Astrocyte (in vitro differentiated cells and primary cell): ENCODE measurements at places on chromosomes 1 and 21. TPM values are rescaled to one million over a fixed set of nuclear protein-coding genes. Genes with fewer than 3 reads are reported as not detected.

The OLFML3 gene
- 23.2 and 26.7 TPM in 2 replicates for total RNA-seq

The SYT11 gene
- total RNA-seq, result 22.1 and 22.3 TPM in 2 replicates

The SV2A gene
- 6.4 and 6.8 TPM in 2 replicates for total RNA-seq

The UQCRHL gene
- 1.3 and 1.7 TPM in 2 replicates for total RNA-seq

The FAM131C gene
- total RNA-seq, result 0.11 and 0.38 TPM in 2 replicates

The NID1 gene
- 73.0 and 76.8 TPM in 2 replicates for total RNA-seq

The TMEM200B gene
- 3.6 and 4.7 TPM in 2 replicates for total RNA-seq

The CFAP45 gene
- total RNA-seq, result 3.2 and 4.3 TPM in 2 replicates

- H3K36me3 ChIP-seq, result no peaks in the 10 kb centered on the region
- DNase-seq, result no peak
- H3K4me3 ChIP-seq, result no peak overlapping the region
- H3K27me3 ChIP-seq, result no peaks in the 10 kb centered on the region
- H3K4me1 ChIP-seq, result no peaks in the 10 kb centered on the region
Measured at GRCh38 chr1:93506126-93506525, 58.2 kb downstream of the FNBP1L start.

DNA sequence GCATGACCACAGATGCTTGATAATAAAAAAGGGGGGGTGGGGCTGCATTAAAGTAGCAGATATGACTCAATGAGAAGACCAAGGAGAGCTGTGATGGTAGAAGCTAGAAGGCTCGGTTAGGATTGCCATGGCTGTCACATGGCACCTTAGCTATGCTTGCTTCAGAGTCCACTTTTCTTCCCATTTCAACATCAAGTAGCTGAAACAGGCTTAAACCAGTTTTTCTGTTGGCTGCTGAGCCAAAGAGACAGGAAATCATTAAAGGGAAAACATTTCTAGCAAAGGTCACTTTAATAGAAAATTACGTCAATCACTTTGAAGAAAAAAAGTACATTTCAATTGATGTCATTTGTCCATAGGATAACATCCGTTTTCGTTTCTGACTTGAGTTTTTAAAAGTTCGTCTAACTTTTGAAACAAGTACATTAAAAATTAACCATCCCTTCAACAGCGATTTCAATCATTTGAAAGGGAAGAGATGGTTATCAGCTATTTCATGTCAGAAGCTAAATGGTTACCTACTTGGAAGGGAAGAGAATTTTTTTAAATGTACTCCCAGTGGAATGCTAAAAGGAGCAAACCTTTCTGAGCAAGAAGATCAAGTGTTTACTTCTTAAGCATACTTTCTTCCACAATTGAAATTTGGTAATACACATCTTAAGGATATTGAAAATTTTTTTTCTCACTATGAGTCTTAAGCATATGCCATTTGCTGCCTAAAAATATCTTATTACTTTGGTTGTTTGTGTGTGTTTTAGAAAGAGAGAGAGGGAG lies 488.1 kb upstream of the PRMT6 start:
- H3K27ac ChIP-seq, result no peak overlapping the region
- no peaks in the 10 kb centered on the region for H3K36me3 ChIP-seq
- H3K4me1 ChIP-seq, result no peaks in the 10 kb centered on the region
- no peak overlapping the region for H3K4me3 ChIP-seq

- H3K4me1 ChIP-seq, result peaks cover 6% of the 10 kb centered on the region
- no peak overlapping the region for H3K27ac ChIP-seq
- no peak overlapping the region for H3K4me3 ChIP-seq
Measured at GRCh38 chr1:53572065-53572814, 113.0 kb downstream of the DMRTB1 start.

DNA sequence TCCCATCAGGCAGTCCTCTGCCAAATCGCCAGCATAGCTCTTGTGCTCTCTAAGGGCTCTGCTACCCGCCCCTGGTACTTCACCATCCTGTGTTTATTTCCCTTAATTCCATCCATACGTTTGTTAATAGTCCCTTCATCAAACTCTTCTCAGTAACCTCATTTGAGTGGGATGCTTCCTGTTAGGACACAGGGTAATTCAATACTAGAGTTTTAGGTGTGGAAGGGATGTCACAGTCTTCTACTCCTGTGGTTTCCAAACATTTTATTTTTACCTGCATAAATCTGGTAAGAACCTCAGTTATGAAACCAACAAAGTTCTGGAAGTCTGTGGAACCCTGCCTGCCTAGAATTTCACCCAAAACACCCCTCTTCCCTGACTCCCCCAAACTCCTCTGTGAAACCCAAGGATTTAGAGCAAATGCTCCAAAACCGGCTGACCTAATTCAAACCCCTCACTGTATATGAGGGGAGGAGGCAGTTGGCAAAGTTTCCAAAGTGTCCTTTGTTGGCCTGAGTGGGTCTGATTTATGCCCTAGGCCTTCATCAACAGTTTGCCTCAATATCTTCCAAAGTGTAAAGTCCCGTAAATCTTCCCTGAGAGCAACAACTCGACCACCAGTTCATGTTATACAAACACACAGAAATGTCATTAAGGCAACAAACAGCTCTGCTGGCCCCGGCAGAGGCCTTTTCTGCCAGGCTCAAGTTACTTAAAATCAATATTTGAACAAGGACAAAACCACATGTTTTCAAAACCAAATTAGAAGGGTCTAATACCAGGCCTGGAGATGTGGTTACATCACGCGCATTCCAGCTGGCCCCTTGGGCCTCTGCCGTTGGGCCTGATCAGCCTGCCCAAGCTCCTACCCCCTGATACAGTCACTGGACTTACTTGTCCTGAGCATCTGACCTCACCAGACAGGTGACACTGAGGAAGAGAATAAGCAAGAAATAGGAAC lies 82.4 kb upstream of the FGGY start:
- H3K4me3 ChIP-seq, result no peak overlapping the region
- no peak overlapping the region for H3K27ac ChIP-seq
- no peaks in the 10 kb centered on the region for H3K27me3 ChIP-seq
- H3K36me3 ChIP-seq, result no peaks in the 10 kb centered on the region

DNA sequence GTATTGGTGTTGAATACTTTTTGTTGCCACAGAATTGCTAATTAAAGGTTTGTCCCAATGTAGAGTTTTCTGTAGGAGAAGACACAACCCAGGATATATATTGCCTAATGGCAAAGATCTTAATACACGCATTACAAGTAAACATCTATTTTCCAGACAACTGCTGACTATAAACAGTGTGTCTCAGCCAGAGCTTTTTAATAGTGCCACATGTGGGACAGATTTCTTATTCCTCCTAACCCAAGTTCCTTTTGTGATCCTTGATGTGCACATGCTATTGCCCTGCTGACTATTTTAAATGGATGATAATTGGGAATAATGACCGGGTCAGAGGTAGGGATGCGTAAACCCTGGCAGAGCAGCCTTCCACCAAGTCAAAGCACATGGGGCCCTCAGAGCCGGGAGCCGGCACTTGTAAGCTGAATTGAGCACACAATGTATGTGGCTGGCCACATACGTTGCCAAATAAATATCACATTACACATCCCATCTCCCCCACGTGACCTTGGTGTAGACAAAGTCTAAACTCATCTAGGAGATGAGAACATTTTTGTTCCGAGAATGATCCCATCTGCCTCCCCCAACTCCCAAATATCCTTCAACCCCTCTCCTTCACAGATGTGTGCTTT lies 209.8 kb upstream of the NFIA start:
- peaks cover 7% of the 10 kb centered on the region for H3K4me1 ChIP-seq
- no peak for DNase-seq
- H3K27me3 ChIP-seq, result peaks cover 9% of the 10 kb centered on the region
- no peak overlapping the region for H3K27ac ChIP-seq
- H3K4me3 ChIP-seq, result no peak overlapping the region

- no peak for DNase-seq
- peaks cover 36% of the 10 kb centered on the region for H3K4me1 ChIP-seq
- H3K27me3 ChIP-seq, result no peaks in the 10 kb centered on the region
- no peak overlapping the region for H3K27ac ChIP-seq
Measured at GRCh38 chr1:156488566-156489165, 11.9 kb downstream of the MEF2D start.

DNA sequence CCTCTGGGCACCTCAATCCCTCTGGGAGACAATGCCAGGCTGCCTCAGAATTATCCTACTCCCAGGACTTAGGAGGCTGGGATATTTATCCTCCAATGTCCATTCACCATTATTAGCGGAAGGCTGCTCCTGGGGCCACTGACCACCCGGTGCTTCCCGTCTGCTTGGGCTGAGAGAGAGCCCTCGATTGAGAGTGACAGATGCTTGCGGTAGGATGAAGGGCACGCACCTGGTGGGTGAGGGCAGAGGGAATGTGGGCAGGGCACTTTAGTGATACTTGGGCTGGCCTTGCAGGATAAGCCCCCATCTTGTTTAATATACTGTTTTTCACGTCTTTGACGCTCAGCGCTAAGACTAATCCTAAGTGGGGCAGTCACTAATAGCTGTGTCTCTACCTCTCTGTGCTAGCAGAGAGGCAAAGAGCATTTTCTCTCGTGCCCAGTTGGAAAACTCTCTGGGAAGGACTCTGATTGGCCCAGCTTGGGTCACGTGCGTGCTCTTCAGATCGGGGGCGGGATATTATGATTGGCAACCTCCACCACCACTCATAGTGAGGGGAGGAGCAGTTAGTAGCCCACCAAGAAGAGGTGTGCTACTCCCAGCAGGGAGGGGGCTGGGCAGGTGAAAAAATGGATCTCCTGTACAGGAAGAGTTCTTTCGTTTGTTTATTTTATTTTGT lies 10.6 kb upstream of the PARS2 start:
- DNase-seq, result peak; percentile 16
- no peaks in the 10 kb centered on the region for H3K4me1 ChIP-seq
- H3K27ac ChIP-seq, result no peak overlapping the region
- H3K27me3 ChIP-seq, result peaks cover 20% of the 10 kb centered on the region
- H3K36me3 ChIP-seq, result no peaks in the 10 kb centered on the region

- no peak overlapping the region for H3K27ac ChIP-seq
- peaks cover 4% of the 10 kb centered on the region for H3K4me1 ChIP-seq
- no peaks in the 10 kb centered on the region for H3K27me3 ChIP-seq
- no peak overlapping the region for H3K4me3 ChIP-seq
Measured at GRCh38 chr1:239361403-239361802, 25.0 kb upstream of the CHRM3 start.

GRCh38 chr1:112826217-112826944 lies 111.2 kb upstream of the PPM1J start:
- DNase-seq, result no peak
- no peaks in the 10 kb centered on the region for H3K4me1 ChIP-seq
- H3K4me3 ChIP-seq, result no peak overlapping the region

- H3K4me3 ChIP-seq, result no peak overlapping the region
- no peak overlapping the region for H3K27ac ChIP-seq
- no peaks in the 10 kb centered on the region for H3K27me3 ChIP-seq
- no peak for DNase-seq
- no peaks in the 10 kb centered on the region for H3K36me3 ChIP-seq
Measured at GRCh38 chr21:39406065-39406464, 39.5 kb downstream of the LCA5L start.

GRCh38 chr1:27136998-27137542 lies 17.9 kb downstream of the SLC9A1 start:
- no peak overlapping the region for H3K4me3 ChIP-seq
- H3K27me3 ChIP-seq, result no peaks in the 10 kb centered on the region
- peaks cover 8% of the 10 kb centered on the region for H3K4me1 ChIP-seq
- H3K27ac ChIP-seq, result no peak overlapping the region

GRCh38 chr1:224375059-224375458 lies 18.4 kb downstream of the CNIH4 start:
- no peak overlapping the region for H3K4me3 ChIP-seq
- no peaks in the 10 kb centered on the region for H3K27me3 ChIP-seq
- H3K27ac ChIP-seq, result no peak overlapping the region
- peaks cover 23% of the 10 kb centered on the region for H3K36me3 ChIP-seq
- DNase-seq, result no peak

DNA sequence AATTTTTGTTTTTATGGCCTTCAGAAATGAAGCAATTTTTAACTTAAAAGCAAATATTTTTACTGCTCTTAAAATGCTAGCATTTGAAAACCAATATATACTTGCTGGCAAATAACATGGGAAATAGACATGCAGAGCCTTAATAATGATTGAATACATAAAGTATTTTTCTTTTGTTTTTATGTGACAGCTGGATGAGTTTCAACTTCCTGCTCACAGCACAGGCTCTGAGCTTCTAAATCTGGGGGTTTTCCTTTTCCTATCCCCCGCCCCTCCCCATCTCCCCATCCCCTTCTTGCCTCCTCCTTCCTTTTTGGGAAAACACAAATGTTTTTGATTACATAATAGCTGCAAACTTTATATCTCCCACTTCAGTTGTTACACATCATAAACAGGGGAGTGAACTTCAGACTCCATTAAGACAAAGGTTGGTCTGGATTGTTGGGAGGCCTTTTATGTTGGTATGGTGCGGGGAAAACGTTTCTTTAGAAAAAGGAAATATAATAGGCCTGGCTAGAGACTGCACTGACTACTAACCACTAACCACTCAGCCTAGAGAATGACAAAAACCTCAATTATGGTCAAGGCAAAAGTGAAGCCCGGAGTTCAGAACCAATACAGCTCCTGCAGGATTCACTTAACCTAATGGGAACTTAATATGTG lies 116.1 kb upstream of the GORAB start:
- H3K27me3 ChIP-seq, result no peaks in the 10 kb centered on the region
- H3K4me1 ChIP-seq, result peaks cover 3% of the 10 kb centered on the region
- H3K36me3 ChIP-seq, result no peaks in the 10 kb centered on the region
- DNase-seq, result peak; percentile 12

GRCh38 chr1:205729945-205730610 lies 19.9 kb downstream of the NUCKS1 start:
- H3K4me3 ChIP-seq, result no peak overlapping the region
- peaks cover 32% of the 10 kb centered on the region for H3K36me3 ChIP-seq
- H3K27ac ChIP-seq, result no peak overlapping the region
- no peaks in the 10 kb centered on the region for H3K27me3 ChIP-seq
- no peaks in the 10 kb centered on the region for H3K4me1 ChIP-seq

DNA sequence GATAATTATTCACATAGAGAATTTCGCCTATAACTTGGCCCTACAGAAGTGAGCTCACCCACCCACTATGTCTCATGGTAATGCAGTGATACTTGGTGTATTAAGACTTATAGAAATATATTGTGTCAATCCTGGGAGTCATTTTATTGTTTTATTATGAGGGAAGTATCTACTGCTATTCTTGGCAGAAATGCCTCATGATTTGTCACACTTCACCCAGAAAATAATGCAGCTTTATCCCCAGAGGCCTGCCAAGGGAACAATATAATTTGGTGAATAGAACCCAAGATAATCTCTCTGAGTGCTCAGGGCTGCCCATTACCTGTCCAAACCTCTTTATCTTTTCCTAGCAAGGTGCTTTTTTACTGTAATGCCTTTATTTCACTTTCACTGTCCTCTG lies 98.0 kb downstream of the ZP4 start:
- no peak for DNase-seq
- H3K27me3 ChIP-seq, result no peaks in the 10 kb centered on the region
- H3K4me1 ChIP-seq, result no peaks in the 10 kb centered on the region
- H3K4me3 ChIP-seq, result no peak overlapping the region

DNA sequence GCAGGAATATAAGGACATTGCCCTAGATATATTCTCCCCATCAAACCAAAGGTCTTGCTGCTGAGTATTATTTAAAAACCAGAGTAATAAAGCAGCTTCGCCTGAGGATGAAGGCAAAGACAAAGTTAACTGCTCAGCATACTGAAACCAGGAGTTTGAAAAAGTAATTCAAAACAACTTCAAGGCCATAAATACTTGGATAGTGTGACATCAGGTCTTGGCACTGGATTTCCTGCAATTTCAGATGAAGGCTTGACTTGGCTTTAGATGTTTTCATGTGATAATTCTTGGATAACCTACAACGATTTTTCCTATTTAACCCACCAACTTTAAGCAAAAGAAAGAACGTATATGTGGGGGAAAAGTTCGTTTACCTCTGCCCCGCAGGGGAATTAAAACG lies 10.6 kb downstream of the SOD1 start:
- no peak for DNase-seq
- H3K27ac ChIP-seq, result no peak overlapping the region
- no peaks in the 10 kb centered on the region for H3K4me1 ChIP-seq
- peaks cover 32% of the 10 kb centered on the region for H3K36me3 ChIP-seq
- no peaks in the 10 kb centered on the region for H3K27me3 ChIP-seq
- H3K4me3 ChIP-seq, result no peak overlapping the region
